ENCODE measurements at places on chromosomes 3 and 15.

DNA sequence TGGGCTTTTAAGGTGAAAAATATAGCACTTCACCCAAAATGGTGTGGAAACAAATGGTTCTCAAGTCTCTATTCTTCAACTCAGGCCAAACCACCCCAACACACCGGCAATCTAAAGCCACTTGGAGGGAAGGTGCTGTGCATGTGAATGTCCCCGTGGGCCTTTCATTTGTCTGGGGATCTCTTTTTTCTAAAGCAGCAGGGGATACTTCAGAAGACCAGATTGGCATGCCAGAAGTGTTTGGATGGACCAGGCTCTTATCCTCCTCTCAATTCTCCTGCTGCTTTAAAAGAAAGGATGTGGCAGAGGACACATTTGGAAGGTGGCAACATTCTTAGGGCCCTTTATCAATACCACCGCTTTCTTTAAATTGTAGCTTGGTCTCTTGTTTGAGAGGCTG is 193.1 kb downstream of the MEIS2 start:
- DNase-seq: no peak

DNA sequence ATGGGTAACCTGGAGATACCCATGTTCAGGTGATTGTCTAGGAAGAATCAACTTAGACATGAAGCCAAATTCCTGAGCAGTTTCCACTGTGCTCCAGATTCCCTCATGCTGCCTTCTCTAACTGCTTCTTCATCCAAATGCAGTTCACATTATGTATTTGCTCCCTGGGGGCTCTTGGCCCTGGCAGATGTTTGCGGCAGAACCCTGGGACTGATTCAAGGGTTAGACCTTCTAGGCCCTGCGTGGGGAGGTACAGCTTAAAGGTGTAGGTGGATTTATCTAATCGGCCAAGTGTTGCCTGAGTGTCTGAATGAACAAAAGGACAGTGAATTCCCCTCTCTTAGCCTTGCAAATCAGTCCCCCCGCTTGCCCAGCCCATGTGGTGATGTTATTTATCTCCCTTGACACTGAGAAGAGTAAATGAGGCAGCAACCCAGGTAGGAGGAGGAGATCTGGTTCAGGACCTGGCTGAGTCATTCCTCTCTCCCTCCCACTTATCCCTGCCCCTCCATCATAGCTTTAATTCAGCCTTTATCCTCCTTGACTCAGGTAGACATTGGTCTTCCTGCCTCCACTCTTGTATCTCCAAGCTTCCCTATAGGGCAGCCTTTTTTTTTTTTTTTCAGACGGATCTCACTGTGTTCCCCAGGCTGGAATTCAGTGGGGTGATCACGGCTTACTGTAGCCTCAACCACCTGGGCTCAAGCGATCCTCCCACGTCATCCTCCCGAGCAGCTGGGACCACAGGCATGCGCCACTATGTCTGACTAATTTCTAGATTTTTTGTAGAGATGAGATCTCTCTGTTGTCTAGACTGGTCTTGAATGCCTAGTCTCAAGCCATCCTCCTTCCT is 54.8 kb downstream of the MAGEF1 start:
- DNase-seq: peak; percentile 75

GRCh38 chr3:133890972-133891644 is 4.6 kb downstream of the RAB6B start:
- no peak for DNase-seq

DNA sequence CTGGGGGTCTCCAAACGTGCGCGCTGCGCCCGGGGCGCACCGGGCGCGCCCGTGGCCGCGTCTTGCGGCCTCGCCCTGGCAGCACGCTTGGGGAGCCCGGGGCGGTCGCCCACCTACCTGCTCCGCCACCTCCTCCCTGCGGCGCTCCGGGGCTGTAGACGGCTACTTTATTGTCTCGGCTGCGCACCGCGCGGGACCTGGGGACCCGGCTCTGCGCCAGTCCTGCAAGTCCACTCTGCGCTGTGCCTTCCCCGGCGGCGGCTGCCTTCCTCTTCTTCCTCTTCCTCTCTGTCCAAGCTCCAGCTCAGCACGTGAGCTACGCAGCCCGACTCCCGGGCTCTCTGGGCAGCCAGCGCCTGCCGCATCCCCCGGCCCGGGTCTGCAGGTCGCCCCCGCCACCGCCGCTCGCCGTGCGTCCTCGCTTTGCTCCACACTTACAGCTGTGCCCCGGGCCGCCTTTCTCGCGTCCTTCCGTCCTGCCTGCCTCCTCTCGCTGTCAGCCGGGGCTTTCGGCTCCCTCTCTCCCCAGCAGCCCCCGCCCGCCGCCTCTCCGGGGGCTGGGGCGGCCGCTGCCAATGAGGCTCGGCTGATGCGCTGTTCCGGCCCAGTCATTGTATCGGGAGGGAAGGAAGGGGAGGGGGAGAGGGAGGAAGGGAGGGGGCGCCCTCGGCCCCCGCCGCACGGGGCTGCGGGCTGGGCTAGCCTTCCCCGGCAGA is 156.4 kb upstream of the FRMD4B start:
- DNase-seq: no peak

GRCh38 chr15:26864664-26865191 is 2.1 kb upstream of the GABRA5 start:
- peak; percentile 1 for DNase-seq

- no peak for DNase-seq
Observed at GRCh38 chr15:59249816-59250215, 43.2 kb downstream of the LDHAL6B start.

GRCh38 chr3:25385807-25386460 is 42.1 kb upstream of the RARB start:
- DNase-seq: no peak

DNA sequence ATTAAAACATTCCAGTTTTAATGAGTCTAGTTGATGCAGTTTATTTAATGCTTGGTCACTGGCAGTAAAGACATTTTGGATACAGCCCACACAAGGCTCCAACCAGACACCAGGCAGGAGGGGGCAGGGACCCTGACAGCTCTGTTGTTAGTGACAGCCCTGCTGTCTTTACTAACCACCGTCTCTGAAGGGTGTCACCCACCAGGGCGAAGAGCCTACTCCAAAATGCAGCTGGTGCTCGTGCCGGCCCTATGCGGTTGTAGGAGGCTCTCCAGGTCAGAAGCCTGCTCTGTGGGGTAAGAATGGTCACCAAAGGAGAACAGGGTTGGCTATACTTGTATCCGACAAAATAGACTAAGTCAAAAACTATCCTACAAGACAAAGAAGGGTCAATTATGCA is 132.2 kb downstream of the ATP10A start:
- DNase-seq: no peak

GRCh38 chr3:445960-446359 is 249.4 kb downstream of the CHL1 start:
- DNase-seq: no peak

- no peak for DNase-seq
Observed at GRCh38 chr3:28173836-28174235, 67.6 kb upstream of the CMC1 start.

- DNase-seq: no peak
Observed at GRCh38 chr15:91605576-91605975, 247.9 kb upstream of the SLCO3A1 start.

DNA sequence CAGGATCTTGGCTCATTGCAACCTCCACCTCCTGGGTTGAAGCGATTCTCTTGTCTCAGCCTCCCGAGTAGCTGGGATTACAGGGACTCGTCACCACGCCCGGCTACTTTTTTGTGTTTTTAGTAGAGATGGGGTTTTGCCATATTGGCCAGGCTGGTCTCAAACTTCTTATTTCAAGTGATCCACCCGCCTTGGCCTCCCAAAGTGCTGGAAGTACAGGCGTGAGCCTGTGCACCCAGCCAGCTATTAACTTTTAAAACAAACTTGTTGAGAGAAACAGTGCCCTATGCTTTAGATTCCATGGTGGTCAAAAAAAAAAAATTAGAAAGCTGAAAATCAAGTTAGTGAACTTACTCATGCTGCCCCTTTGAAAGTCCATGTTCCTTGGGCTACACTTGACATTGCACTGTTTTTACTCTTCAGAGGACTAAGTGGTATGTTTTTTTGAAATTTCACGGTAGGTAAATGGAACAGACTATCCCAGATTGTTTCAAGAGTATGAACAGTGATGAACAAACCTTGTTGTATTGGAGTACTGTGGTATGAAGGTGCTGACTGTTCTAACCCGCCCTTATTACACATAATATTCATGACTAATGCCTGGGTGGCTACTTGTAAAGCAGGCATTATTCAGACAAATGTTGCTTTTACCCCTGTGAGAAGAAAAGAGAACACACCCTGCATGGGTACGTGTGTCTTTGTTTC is 206.9 kb downstream of the KLHL25 start:
- peak; percentile 61 for DNase-seq

GRCh38 chr15:81560405-81560804 is 186.4 kb upstream of the TMC3 start:
- DNase-seq: no peak

DNA sequence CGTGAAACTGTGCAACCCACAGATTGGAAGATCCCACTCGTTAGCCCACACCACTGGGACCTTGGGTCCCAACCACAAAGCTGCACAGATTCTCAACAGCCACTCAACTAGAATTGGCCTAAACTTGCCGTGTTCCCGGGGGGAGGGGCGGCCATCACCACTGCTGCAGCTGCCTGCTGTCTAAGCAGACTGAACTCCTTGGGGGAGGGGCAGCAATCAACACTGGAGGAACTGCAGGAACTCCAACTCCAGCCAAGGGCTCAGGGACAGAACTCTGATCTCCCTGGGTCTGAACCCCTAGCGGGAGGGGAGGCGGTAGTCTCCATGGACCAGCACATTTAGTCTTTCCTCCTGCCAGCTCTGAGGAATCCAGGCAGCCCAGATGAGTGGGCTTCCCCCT is 205.9 kb downstream of the RSL24D1 start:
- no peak for DNase-seq

DNA sequence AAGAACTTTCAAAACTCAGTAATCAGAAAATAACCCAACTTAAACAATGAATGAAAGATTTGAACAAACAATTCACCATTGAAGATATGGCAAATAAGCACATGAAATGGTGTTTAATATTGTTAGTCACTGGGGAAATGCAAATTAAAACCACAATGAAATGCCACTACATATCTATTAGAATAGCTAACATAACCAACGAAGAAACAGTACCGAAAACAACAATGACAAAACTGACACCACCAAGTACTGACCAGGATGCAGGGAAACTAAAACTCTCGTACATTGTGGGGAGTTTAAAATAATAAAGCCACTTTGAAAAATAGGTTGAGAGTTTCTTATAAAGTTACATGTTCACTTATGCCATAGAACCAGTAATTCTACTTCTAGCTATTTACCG is 69.1 kb downstream of the KBTBD8 start:
- DNase-seq: no peak

DNA sequence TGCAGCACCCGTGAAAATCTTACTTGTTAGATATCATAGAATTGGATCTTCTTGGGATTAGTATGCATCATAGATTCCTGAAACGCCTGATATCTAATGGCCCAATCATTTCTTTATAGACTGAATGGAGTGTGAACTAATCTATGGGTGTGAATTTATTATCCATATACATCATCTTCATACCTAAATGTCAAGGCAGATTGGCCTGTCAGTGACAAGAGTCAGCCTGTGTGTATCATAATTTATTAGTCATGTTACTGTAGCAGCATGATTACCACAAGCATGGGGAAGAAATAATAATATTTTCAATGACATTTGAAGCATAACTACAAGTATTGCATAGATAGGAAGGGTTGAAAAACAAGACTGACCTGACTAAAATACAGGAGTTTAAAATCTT is 235.8 kb downstream of the RAP2B start:
- DNase-seq: no peak

DNA sequence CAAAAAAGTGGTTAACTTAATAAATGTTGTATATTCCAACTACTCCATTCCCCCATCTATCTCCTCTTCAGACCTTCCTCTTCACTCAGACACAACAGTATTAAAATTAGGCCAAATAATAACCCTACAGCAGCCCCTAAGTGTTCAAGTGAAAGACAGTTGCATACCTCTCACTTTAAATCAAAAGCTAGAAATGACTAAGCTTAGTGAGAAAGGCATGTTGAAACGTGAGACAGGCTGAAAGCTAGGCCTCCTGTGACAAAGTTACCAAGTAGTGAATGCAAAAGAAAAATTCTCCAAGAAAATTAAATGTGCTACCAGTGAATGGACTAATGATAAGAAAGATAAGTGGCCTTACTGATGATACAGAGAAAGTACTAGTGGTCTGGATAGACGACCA is 71.7 kb downstream of the ANKRD28 start:
- DNase-seq: no peak

GRCh38 chr15:76942331-76942730 is 10.8 kb downstream of the RCN2 start:
- DNase-seq: no peak

DNA sequence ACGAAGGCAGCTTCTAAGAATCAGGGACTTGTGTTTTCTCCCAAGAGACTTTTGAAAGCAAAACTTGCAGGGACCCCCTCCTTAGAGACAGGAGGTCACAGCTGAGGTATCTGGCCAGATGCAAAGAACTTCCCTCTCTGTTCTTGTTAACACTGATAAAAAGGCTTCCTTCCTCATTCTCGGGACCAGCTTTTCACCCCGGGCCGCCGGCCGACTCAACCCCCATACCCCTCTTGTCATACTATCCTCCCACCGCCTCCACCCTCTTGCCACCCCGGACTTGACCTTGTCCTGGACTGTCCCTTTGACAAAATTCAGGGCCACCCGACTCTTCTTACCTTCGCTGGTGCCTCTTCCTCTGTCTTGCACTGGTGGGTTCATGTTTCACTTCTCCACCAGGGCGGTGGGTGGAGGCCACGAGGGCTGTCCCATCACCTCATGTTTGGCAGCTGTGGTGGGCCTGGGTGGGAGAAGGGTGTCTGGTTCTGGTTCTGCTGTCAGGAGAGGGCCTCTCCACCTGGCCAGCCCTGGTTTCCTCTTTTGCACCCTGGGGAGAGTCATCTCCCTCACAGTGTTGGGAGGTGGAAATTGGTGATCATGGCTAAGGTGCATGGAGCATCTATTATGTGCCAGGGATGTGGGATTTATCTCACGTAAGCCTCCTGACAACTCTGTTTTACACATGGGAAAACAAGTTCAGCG is 32.5 kb downstream of the BHLHE40 start:
- DNase-seq: no peak
